ENCODE measurements at places on chromosomes 1 and 21.

DNA sequence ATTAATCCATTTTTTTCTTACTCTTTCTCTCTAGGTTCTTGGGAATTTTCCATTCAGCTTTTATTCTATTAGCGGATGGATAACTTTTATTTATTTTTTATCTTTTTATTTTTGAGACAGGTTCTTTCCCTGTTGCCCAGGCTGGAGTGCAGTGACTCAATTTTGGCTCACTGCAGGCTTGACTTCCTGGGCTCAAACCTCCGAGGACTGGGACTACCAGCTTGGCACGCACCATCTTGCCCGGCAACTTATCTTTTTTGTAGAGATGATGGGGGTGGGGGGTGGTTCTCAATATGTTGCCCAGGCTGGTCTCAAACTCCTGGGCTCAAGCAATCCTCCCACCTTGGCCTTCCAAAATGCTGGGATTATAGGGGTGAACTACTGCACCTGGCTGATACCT, 36.1 kb upstream of the CHIT1 start:
- no peak for DNase-seq

DNA sequence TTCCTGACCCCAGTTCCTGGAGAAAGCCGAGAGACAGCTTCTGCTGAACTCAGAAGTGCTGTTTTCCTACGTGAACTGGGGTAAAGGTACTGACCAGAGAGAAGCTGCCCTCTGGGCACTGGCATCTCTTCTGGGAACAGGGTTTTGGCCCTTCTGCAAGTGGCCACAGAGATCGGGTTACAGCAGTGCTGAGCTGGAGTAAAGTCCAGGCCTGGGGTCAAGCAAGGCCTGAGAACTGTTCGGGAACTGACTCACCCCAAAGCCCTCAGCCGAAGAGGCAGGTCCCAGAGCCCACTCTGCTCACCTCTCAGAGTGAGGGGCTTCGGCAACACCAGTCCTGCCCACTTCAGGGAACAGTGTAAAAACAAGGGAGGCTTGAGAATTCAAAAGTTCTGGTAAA, 177.2 kb upstream of the RUNX1 start:
- no peak for DNase-seq

- DNase-seq, result no peak
Observed at GRCh38 chr1:22745669-22746585, 35.3 kb downstream of the EPHB2 start.

GRCh38 chr1:233010146-233010545, 59.7 kb downstream of the NTPCR start:
- DNase-seq, result no peak

DNA sequence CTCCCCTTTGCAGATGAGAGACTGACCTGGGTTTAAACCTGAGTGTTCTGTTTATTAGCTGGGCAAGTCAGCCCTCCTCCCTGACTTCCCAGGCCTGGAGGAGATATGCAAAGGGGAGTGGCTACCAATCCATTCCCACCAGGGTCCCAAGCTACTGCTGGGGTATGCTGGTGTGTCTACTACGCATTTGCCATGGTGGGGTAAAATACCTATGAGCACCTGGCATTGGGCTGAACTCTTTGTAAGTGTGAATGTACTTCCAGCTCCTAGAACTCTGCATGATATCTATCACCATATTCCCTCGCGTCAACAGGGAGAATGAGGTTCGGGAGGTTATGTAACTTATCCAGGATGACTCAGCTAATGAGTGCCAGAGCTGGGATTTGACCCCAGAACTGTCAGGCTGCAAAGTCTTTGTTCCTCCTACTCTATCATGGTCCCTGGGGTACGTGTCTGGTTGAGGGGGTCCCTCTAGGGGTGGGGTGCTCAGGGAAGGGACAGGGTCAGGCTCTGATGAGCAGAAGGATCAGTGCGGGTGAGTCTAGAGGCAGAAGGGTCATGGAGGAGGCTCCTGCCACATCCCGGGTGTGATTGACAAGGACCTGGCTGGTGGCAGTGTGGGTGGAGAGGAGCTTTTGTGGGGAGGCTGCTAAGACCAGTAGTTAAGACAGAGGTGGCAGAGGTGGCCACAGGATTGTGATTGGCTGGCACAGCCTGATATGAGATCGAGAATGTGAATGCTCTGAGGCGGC, 16.7 kb downstream of the AMPD2 start:
- no peak for DNase-seq

DNA sequence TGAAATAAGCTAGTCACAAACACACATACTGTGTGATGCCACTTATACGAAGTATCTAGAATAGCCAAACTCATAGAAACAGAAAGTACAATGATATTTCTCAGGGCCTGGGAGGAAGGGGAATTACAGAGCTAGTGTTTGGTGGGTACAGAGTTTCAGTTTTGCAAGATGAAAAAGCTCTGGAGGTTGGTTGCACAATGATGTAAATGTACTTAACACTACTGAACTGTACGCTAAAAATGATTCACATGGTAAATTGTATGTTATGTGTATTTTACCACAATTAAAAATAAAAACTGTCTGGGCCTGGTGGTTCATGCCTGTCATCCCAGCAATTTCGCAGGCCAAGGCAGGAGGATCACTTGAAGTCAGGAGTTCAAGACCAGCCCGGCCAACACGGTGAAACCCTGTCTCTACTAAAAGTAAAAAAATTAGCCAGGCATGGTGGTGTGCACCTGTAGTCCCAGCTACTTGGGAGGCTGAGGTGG, 15.3 kb upstream of the FHAD1 start:
- DNase-seq, result no peak

Measured in stimulated activated CD8-positive, alpha-beta memory T cell treated with anti-CD3 and anti-CD28 coated beads, Interleukin-7, amount 100 ng/mL, for 1 hour (primary cell).